ENCODE measurements at places on chromosomes 4 and X.

DNA sequence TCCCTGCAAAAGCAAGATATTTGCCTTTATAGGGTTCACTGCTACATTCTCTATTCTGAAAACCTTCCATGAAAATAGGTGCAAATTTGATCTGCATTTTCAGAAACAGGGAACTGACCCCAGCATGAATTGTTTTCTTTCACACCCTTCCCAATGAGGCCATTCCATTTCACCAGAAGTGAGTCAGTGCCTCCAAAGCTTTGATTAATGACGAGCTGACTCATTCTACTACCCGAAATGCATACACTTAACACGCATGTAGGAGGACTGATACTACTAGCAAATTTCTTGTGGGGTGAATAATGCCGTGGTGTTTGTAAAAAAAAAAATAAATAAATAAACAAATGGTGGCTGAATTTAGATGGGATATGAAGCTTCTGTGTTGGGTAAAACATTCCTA, 146.9 kb upstream of the FGF13 start:
- DNase-seq, result no peak

GRCh38 chr4:119755599-119755998, 127.0 kb upstream of the PDE5A start:
- no peak for DNase-seq

DNA sequence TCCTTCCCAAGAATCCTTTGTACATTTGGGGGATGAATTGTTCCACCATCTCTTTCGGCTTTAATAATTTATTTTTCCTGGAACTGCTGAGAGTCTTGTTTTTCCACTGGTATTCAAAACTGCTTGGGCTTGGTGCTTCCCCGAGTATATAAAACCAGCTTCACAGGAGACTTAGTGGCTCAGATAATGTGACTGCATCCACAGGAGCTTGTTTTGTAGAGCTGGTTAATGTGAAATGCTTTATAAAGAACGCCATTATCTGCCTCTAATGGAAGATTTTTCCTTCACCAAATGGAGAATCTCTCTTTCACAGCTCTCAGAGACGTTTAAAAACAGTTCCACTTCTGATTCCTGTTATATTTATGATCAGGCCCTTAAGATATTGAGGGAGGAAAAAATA, 935.5 kb downstream of the RAB28 start:
- no peak for DNase-seq

DNA sequence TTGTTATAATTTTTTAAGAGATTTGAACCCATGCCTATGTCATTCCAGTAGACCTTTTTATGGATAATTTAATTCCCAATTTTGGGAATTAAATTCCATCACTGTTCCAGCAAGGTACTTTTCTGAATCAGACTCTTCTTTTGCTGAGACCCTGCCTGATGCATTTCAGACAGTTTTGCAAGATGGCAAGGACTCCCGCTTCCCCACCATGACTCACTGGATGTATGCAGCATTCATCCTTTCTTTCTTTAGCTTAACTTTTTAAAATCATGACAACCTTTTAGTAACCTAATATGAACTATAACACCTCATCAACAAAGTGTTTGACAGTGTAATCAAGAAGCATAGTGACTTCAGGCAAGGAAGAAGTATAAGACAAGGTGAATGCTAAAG, 178.1 kb upstream of the LEF1 start:
- DNase-seq, result no peak
